ENCODE measurements at places on chromosomes 7 and 10.

DNA sequence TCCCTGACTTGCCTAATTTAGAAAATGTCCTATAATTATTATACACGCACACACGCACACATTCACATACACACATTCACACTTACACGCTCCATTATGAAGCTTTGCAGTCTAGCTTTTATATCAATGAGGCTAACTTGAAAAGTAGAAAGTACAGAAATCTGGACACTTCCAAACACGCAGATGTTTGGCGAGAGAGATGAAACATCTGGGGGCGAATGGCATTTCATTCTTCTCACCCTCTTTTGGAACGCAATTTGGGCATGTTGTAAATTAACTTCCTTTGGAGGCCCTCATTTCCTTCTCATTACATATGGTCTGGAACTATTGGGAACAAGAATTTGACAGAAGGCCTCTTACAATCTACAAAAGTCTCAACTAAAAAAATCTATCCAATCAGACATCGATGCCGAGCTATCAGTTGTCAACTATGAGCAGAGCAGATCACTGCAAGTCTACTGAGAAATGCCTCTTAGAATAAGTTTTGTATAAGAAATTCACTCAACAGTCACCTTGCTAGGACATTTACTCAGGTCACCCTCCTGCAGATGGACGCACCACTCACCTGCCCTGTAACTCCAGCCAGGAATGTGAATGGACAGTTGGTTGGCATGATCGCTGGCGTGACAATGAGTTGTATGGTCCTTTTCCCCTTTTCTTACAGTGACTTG, 115.2 kb upstream of the ADAM12 start:
- no peak for DNase-seq

- peak; percentile 51 for DNase-seq
Measured at GRCh38 chr10:125982260-125982948, 86.0 kb downstream of the FANK1 start.

DNA sequence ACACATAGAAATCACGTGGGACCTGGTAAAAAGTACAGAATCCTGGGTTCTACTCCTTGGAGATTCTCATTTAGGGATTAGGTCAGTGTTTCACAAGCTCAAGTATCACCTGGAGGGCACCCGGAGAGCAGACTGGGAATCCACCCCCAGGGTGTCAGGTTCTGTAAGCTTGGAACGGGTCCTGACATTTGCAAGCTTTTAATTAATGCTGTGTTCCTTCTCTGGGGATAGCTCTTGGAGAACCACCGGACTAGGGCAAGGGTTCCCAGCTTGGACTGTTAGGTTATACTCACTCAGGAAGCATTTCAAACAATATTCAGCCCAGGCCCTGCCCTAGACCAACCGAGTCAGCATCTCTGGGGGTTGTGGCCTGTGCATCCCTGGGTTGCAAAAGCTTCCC, 23.0 kb downstream of the TCF7L2 start:
- no peak for DNase-seq

DNA sequence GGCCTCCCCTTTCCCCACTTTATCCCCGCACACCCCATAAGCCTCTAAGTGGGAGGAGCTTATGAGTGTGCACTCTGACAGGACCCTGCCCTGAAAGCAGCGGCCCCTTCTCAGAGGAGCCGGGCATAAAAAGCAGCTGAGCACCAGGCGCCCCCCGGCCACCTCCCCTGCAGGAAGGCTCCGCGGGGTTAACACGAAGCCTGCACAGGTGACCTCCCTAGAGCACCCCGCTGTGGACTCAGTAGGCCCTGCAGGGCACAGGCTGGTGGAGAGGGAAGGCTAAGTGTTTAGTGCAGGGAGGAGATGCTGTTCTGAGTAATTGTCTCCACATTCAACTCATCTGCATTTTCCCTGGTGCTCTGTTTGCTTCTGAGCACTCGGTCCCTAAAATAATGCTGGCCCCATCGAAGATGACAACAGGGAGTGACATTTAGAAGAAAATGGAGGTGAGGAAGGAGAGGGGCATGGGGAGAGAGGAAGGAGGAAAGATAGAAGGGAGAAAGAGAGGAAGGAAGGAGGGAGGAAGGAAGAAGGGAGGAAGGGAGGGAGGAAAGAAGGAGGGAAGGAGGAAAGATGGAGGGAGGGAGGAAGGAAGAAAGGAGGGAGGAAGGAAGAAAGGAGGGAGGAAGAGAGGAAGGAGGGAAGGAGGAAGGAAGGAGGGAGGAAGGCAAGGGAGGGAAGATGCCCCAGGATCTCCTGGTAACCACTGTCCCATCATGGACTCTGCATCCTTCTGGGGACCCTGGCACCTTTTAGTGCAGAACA, 25.4 kb upstream of the CNPY1 start:
- DNase-seq: no peak

- no peak for DNase-seq
Measured at GRCh38 chr10:71648254-71648932, 71.2 kb downstream of the C10orf105 start.

GRCh38 chr10:689452-690371, at the start of gene DIP2C:
Gene DIP2C (minus strand): TSS chr10:689668. CDS start chr10:689578, 90 bp downstream.
- DNase-seq: no peak

GRCh38 chr10:44558521-44558920, 173.6 kb upstream of the CXCL12 start:
- no peak for DNase-seq

- peak; percentile 73 for DNase-seq
Measured at GRCh38 chr7:39453743-39454355, 112.4 kb upstream of the YAE1 start.

DNA sequence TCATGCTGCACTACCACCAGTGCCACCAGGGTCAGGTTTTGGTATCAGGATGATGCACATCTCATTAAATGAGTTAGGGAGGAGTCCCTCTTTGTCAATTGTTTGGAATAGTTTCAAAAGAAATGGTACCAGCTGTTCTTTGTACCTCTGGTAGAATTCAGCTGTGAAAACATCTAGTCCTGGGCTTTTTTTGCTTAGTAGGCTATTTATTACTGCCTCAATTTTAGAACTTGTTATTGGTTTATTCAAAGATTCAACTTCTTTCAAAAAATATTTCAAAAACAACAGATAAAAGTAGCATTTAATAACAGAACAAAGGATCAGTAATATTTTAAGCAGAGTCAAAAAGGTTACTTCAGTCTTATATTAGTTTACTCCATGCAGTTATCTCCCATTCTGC, 6.4 kb upstream of the ZNF716 start:
- DNase-seq: no peak

- no peak for DNase-seq
Measured at GRCh38 chr7:112186300-112186699, 19.9 kb downstream of the DOCK4 start.

DNA sequence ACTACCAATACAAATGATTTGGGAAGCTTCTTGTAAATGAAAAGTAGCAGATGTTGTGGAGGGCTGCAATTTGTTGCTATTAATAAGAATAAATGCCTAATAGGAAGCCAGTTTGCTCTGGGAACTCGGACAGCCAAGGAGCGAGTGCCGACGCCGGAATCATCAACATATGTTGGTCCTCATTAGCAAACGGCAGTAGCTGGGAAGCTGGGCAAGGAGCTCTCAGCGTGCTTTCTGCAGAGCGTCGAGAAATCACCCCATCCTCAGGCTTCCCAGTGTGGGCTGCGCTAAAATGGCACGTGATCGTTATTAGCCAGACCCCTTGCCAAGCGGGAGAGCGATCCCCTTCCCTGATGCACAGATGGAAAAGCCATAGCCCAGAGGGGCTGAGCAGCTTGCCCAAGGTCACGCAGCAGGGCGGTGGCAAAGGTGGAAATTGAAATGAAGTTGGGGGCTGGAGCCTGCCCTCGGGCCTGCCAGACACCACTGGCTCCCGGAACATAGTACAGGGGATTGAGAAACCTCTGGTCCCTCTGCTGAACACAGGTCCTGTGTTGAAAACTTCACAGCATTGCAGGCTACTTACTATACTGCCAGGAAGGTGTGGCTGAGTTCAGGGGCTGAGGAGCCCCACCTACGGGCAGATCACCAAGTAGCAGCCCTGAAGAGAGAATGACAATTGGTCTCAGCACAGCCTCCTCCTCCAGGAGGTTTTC, 326.9 kb downstream of the PLXNA4 start:
- DNase-seq: no peak

- DNase-seq: no peak
Measured at GRCh38 chr10:91907914-91908336, 1.4 kb downstream of the FGFBP3 start.

GRCh38 chr10:73263693-73264347, 11.4 kb upstream of the MRPS16 start:
- DNase-seq: no peak

GRCh38 chr7:42997611-42998010, 65.4 kb downstream of the MRPL32 start:
- DNase-seq: no peak

- DNase-seq: no peak
Measured at GRCh38 chr7:158753900-158754299, 49.3 kb upstream of the NCAPG2 start.

DNA sequence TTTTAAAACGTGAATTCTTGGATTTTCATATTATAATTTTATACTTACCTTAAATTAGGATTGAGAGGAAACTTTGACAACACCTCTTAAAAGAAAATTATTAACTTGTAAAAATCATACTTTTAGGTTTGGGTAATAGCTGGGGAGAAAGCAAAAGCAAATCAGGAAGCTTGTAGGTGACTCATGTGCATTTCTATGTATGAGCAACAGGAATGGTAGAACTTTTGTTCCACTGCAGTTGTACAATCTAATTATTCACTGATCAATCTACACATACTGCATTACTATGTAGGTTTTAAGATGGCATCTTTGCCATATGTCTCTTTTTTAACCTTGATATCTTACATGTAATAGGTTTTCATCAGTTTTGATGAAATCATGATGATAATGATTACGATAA, 223.2 kb downstream of the PRKG1 start:
- no peak for DNase-seq

- DNase-seq: no peak
Measured at GRCh38 chr10:27104919-27105318, 4.6 kb upstream of the ANKRD26 start.

DNA sequence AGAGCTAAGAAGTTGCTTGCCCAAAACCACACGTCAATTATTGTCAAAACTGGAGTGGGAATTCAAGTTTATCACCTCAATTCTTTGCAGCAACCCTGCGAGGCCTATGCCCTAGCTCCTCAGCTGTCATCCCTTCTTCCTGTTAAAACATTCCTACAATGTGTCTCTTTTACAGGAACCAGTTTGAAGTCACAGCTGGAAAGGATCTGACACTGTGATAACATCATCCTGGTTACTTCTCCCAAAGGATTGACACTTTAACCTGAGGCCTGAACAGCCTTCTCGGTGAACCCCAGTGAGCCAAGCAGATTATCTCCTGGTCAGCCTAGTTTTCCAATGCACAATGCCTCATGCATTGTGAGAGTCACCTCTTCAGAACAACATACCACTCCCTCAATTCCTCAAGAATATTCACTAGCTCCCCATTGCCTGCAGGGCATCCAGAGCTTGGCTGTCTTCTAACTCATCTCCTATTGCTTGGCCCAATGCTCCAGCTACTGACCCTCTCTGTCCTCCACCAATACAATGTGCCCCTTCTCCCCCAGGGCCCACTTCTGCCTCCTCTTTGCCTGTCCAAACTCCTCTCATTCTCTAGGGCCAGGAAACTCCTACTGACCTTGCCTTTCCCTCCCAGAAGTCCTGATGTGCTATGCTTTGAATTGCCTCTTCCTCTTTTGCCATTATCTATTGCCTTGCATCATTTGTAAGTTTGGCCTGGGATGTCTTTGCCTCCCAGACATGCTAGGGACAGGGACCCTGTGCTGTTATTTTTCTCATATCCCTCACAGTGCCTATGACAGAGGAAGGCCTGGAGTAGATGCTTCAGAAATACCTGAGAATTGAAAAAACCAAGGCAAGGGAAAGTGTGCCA, 10.4 kb upstream of the DLG5 start:
- DNase-seq: no peak

DNA sequence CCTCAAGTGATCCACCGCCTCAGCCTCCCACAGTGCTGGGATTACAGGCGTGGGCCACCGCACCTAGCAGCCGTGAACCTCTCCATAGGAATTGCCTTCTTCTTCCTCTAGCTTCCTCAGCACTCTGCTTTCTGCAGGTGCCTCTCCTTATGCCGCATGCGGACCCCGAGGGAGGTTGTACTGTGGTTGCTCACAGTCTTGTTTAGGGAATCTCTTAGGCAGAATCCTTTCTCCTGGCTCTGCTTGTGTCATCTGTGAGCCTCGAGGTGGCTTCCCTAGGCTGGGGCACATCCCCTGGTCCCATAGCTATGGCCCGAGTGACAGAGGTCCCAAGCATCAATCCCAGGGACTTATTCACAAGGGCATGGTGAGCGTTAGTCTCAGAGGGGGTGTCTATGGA, 33.2 kb upstream of the GIMAP8 start:
- no peak for DNase-seq

GRCh38 chr10:45091968-45092367, 91.2 kb downstream of the ZNF22 start:
- no peak for DNase-seq

DNA sequence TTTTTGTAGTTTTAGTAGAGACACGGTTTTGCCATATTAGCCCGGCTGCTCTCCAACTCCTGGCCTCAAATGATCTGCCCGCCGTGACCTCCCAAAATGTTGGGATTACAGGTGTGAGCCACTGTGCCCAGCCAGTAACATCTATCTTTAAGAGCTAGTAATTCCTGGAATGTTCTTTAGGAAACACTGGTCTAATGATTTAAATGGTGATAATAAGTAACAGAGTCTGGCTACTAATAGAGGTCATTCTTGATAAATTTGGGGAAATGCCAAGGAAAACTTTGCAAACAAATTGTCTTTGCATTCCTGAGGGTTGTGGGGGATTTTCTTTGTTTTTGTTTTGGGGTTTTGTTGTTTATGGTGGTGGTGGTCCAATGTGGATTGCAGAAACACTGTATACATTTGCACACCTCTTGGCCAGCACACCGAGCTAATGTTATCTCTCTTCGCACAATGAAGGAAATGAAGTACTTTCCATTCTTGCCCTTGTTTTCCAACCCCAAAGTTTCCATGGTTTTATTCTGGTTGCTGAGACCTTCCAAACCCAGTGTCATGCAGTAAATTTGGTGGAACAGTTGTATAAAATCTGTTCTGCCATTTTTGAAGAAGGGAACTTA, 51.3 kb upstream of the WIPF3 start:
- DNase-seq: no peak

DNA sequence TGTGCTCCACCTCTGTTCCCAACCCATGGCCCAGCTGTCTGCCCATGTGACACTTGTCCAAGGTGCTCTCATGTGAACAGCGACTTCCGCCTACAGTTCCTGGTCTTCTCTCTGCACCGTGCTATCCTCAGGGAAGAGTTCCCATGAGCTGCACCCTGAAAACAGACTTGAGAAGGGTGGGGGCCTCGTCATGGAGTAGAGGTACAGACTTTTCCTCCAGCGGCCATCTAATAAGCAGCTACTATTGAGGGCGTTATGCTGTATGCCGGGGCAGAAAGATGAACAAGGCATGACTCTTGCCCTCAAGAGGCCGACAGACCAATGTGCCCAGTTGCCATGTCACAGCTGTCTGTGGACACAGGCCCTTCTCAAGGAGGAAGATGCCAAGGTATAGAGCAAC, 25.4 kb upstream of the LYZL1 start:
- DNase-seq: no peak

- DNase-seq: no peak
Measured at GRCh38 chr7:105602325-105603305, 21.3 kb upstream of the EFCAB10 start.
